Glutamatergic neuron (in vitro differentiated cells): ENCODE measurements at places on chromosomes 13 and 19. TPM values are rescaled to one million over a fixed set of nuclear protein-coding genes. Genes with fewer than 3 reads are reported as not detected.

Gene TMEM86B
- 7.6 TPM for total RNA-seq

Gene FFAR1
- total RNA-seq, result not detected

Gene NCR1
- not detected for total RNA-seq

Gene ATP1A3
- 650 TPM for total RNA-seq

Gene PLK5
- total RNA-seq, result 0.69 TPM

Gene PABPC3
- total RNA-seq, result 0.22 TPM
